ENCODE measurements at places on chromosomes 11 and 22.
A peak's percentile ranks its signal among the peaks of the same experiment; 100 is the strongest.

DNA sequence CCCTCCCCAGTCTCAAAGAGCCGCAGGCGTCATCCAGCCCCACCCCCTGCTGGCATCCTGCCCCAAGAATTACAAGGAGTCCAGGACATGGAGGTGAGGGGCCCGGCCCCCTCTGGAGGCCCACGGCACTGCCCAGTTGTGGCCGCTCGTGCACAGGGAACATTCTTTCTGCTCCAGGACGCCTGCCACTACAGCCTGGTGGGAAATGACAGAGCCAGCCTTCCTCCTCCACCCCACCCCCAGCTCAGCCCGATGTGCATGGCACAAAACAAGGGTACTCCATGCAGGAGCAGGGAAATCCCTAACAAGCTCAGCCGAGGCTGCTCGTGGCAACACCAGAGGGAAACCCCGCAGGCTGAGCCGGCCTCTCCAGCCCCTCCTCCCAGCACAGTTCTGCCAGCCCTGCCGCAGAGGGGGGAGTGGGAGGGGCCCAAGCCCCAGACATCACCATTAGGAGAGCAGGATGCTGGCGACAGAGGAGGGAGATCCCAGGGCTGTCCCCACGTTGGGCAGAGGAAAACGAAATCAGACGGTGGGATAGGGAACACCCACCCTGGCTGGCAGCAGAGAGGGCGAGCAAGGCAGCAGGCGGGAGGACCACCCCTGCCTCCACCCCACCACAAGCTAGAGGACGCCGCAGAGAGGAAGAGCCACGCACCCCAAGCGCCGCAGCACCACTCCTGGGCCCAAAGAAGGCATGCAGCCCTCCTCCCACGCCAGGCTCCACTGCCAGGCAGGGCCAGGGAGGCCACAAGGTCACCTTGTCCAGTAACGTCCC lies 10.0 kb downstream of the IGSF9B start:
- DNase-seq: peak; percentile 59

- DNase-seq: no peak
Measured at GRCh38 chr11:102435688-102436087, 16.9 kb downstream of the TMEM123 start.

- peak; percentile 79 for DNase-seq
Measured at GRCh38 chr11:14249121-14249963, 109.6 kb downstream of the RRAS2 start.

DNA sequence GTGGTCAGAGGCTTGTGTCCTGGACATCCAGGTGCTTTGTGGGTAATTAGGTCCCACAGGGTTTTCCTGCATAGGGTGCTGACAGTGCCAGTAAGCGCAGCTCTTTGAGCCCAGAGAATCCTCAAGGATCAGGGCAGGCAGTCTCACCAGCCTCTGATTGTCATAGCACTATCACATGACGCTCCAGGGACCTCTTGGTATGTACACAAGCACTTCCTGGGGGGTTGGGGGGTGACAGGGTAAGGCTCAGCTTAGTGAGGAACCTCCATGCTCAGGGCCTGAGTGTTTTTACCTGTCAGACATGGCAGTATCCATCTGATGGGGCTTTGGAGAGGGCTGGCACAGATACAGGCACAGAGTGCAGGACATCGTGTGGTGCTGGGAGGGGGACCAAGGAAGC lies 27.9 kb upstream of the SUSD2 start:
- peak; percentile 81 for DNase-seq

DNA sequence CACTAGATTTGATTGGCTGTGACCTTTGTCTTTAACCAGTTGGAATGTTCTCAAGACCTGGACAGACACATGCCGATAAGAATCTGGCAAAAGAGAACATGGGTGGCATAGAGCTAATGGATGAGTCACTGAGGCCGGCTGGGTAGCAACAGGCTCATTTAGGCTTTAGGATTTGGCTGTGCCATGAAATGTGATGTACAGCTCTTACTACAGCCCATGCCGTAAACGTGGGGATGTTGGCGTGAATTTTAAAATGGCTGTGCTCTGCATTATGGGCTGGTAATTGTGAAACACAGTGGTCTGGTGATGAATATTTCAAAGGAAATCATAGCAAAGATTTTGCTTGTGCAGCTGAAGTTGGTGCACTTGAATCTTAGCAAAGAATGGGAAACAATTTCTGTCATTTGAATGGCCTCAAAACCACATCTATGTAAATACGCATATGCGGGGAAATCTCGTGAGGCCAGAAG lies 332.4 kb downstream of the TBC1D22A start:
- DNase-seq: no peak

GRCh38 chr11:125063429-125064043 lies 431 bp downstream of the SLC37A2 start:
- DNase-seq: no peak

- peak; percentile 72 for DNase-seq
Measured at GRCh38 chr22:22235558-22235957, 9.0 kb upstream of the VPREB1 start.

- DNase-seq: no peak
Measured at GRCh38 chr22:22178992-22179391, 65.6 kb upstream of the VPREB1 start.

GRCh38 chr11:61524963-61525587 lies 16.5 kb downstream of the LRRC10B start:
- DNase-seq: no peak

DNA sequence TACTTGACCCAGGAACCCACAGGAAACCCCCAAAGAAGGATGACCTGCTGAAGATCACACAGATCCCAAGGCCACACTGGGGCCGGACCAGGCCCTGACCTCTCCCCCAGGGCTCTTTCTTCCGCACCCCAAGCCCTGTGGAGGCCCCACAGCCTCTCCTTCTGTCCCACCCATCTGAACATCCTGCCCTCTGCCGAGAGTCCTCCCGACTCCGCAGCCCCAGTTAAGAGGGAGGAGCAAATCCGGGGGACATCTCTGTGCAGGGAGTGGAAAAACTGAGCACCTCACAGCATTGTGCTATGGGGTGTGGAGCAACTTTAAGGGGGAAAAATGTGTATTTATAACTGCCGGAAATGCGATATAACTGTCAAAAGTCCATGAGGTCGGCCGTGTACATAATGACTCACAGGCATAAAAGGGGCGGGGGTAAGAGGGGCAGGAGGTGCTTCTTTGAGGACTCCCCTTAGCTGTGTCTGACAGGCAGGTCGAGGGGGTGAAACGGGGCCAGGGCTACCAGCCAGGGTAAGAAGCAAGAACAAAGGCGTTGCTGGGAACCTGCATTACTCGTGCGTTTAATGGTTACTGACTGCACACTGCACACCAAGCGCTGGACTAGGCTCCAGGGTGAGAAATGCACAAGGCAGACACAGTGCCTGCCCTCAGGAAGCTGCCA lies 57.2 kb downstream of the WNT11 start:
- no peak for DNase-seq

- no peak for DNase-seq
Measured at GRCh38 chr11:8234425-8234821, 29.3 kb downstream of the LMO1 start.

DNA sequence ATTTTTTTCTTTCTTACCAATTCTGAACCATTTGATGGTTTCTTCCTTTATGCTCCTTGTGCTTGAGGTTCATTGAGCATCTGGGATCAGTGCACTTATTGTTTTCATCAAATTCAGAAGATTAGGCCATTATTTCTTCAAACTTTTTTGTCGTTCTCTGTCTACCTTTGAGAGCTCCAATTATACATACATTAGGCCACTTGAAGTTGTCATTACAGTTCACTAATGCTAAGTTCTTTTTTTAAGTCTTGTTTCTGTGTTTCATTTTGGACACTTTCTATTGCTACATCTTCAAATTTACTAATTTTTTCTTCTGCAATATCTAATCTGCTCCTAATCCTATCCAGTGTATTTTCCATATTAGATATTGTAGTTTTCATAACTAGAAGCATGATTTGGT lies 40.8 kb downstream of the CDPF1 start:
- no peak for DNase-seq

DNA sequence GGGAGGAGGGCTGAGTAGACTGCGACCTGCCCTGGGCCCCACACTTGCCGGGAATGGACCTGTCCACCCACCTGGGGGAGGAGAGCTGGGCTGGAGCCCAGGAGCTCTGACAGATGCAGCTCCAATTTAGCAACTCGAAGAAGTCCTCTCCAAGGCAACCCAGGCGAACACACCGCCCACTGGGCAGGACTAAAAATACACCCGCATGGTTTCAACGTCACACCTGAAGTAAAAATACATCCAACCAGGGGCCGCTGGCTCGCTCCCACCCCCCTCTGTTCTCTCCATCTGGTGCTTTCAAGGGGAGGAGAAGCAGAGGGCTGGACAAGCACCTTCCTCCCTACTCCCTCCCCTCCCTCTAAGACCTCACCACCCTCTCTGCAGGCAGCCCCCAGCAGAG lies 119.9 kb downstream of the FEZ1 start:
- no peak for DNase-seq

DNA sequence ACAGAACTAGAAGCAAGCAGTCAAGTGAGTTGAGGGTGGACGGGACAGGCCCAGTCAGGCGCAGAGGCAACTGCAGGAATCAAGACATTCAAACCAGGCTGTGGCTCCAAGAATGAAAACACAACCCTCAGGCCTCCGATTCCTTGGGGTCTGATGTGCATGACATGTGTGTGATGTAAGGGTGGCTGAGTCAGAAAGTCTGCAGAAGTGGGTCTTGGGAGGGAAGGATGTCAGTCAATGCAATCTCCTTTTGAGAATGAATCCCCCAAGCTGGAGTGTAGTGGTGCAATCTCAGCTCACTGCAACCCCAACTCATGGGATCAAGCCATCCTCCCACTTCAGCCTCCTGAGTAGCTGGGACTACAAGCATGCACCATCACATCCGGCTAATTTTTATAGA lies 15.9 kb upstream of the PDE2A start:
- DNase-seq: no peak

- no peak for DNase-seq
Measured at GRCh38 chr11:134343646-134344045, 11.9 kb downstream of the GLB1L2 start.

DNA sequence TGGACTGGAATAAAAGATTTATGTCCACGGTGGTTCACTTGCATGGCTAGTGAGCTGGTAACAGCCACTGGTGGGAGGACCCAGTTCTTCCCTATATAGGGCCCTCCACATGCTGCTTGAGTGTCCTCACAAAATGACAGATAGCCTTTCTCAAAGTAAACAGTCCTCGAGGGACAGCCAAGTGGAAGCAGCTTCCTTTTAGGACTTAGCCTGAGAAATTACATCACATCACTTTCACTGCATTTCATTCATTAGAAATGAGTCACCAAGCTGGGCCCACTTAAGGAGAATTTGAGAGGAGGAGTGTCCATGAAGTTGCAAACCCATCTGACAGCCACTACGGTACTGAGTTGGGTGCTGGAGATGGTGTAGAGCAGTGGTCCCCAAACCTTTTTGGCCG lies 7.0 kb downstream of the ISX start:
- no peak for DNase-seq

DNA sequence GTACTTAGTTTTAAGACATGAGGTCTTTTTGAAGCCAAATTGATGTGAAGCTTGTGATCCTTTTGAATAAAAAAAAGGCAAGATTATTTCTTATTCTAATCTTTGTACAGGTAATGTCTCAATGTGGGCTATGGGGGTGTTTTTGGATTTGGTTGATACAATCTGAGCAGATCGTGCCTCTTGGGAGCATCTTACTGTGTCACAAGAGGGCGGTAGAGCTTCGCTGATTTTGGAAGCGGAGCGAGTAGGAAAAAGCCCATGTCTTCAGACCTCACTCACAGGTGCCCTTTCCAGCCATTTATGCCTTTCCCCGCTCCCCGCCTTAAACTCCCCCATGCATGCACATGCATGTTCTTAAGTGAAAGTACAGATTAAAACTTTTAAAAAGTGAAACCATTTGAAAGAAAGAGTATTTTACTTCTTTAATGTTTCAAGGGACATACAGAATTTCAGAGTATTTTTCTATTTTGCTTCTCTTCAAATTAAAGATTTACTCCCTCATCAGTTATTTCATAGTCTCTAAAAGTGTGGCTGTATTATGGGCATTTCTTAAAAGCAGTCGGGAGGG lies 18.8 kb downstream of the DDX25 start:
- DNase-seq: peak; percentile 73

GRCh38 chr11:128559496-128560103 lies 27.8 kb downstream of the ETS1 start:
- DNase-seq: no peak

GRCh38 chr11:83219095-83219494 lies 25.6 kb downstream of the ANKRD42 start:
- no peak for DNase-seq

DNA sequence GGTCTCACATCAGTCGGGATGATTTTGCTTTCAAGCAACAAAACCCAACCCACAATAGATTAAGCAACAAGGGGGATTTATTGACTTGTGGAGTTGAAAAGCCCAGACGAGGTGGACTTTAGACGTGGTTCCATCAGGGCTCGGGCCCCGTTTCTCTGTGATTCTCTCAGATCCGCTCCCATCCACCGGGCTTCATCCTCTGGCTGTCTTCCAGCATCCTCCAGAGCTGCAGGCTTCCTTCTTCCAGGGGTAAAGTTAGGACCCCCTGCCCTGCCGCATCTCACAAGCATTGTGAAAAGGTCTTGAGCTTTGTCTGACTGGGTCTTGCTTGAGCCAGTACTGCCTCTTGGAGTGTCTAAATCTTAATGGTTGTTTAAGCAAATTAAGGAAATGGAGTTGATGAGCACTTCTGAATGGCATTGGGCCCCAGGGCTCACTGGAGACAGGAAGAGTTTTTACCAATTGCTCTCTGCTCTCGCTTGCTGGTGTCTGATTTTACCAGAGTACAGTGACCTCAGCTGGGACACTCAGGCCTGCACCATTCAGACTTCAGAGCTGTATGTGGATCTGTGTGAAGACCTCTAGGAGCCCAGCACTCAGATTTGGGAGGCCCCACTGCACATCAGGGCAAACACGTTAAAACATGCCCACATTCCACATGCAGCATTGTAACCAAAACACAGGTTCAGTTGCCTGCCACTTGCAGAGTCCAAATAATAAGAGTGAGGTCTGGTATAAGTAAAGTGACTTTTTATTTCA lies 13.5 kb upstream of the FTH1 start:
- no peak for DNase-seq
